Progenitor cell of endocrine pancreas (in vitro differentiated cells): ENCODE measurements at places on chromosomes 16 and 17. TPM values are rescaled to one million over a fixed set of nuclear protein-coding genes. Genes with fewer than 3 reads are reported as not detected.

VPS25 gene
- total RNA-seq = 76.5 and 81.3 TPM in 2 replicates

LAT gene
- 5.8 and 8.0 TPM in 2 replicates for total RNA-seq

SGCA gene
- not detected in 2 replicates for total RNA-seq

CES5A gene
- total RNA-seq = not detected in 2 replicates

GNGT2 gene
- total RNA-seq = not detected in 2 replicates

BEAN1 gene
- total RNA-seq = 0.36 TPM in 1 of 2 replicates, not detected in the other
